HS-27A (cell line): ENCODE measurements at places on chromosomes 13 and 19.

DNA sequence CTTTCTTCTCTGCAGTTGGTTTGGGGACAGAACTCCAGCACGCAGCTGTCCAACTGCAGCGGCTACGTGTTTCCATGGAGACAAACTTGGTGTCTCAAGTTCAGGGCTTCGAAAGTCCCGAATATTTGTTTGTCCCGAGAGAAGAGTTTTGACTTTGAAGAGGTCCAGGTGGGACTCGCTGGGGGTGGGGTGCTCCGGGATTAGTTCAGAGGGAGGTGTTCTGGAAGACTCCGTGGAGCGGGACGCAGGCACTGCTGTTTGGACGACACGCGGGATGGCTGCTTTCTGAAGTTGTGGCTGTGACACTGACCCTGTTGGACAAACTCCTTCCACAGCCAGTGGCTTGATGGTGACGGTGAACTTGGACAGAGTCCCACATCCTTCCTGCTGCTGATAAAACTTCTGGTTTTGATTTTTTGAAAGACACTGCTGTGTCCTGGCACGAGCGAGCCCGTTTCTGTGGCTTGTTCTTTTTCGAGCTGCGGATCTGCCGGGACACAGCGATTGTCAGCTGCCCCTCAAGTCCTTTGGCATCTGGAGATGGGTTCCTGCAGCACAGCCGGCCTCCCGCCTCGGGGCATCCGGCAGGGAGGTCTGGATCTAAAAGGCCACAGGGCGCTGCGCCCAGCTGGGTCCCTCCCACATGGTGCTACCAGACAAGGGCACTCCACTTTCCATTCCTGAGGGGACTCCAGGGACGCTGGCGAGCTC is 15.9 kb upstream of the RANBP3 start:
- no peak for DNase-seq

- DNase-seq: no peak
These were observed 23.7 kb upstream of the TFDP1 start for GRCh38 chr13:113560645-113561416.

- DNase-seq: no peak
These were observed 40.8 kb downstream of the TNFRSF19 start for GRCh38 chr13:23610966-23611491.

DNA sequence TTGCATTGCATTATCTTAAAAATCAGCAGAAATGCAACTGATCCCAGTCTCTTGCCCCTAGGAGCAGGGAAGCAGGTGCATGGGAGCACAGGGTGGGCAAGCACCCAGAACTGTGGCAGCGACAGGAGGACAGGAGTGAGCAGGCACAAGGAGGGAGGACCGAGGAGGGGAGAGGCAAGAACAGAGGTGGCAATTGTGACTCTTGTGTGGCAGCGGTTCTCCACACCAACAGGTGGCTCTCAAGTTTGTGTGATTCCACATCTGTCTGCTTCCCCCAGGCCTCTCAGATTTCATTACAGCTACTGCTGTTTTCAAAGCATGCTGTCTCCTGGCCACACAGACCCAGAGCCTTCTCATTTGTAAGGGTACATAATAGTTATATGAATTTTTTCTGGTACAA is 108.5 kb downstream of the STK24 start:
- DNase-seq: no peak

DNA sequence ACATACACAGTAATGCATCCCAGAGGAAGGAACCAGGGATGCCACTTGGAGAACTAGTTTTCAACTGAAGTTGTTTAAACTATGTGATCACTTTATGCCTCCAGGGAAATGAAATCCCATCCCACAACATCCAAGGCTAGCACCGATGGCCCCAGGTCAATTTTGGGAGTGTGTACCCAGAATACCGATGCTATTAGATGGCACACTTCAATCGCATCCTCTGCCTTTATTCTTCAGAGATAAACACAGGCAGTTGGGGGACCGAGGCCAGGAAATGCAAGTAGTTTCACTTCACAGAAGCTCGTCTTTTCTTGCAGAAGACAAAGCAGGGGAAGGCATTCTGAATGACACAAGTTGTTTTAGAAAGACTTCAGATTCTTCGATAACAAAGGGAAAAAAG is 13.8 kb downstream of the STK24 start:
- DNase-seq: no peak

GRCh38 chr13:52949044-52949443 is 79.6 kb upstream of the OLFM4 start:
- DNase-seq: no peak
